ACHN (cell line): ENCODE measurements at places on chromosomes 4 and X.

GRCh38 chr4:37393321-37393720 is 148.8 kb downstream of the NWD2 start:
- no peak for DNase-seq

DNA sequence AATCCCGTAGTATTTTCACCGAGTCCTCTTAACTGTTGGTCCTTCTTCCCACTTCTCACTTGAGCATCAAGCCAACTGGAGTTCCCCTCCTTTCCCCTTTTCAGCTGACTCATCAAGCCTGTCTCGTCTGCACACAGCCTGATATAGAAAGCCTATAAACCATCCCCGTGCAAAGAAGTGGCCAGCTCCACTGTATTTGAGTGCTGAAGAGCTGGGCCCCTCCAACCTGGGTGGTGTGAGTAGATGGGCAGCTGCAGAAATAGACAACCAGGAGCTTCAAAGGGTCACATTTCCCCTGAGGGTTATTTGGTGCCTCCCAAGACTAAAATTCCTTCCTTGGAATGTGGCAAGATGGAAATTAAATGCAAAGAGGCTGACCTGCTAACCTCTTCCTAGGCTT is 199.7 kb downstream of the HS6ST2 start:
- DNase-seq: no peak

- no peak for DNase-seq
Observed at GRCh38 chr4:31016322-31017061, 296.3 kb downstream of the PCDH7 start.

GRCh38 chrX:100208076-100208475 is 202.0 kb downstream of the PCDH19 start:
- no peak for DNase-seq

DNA sequence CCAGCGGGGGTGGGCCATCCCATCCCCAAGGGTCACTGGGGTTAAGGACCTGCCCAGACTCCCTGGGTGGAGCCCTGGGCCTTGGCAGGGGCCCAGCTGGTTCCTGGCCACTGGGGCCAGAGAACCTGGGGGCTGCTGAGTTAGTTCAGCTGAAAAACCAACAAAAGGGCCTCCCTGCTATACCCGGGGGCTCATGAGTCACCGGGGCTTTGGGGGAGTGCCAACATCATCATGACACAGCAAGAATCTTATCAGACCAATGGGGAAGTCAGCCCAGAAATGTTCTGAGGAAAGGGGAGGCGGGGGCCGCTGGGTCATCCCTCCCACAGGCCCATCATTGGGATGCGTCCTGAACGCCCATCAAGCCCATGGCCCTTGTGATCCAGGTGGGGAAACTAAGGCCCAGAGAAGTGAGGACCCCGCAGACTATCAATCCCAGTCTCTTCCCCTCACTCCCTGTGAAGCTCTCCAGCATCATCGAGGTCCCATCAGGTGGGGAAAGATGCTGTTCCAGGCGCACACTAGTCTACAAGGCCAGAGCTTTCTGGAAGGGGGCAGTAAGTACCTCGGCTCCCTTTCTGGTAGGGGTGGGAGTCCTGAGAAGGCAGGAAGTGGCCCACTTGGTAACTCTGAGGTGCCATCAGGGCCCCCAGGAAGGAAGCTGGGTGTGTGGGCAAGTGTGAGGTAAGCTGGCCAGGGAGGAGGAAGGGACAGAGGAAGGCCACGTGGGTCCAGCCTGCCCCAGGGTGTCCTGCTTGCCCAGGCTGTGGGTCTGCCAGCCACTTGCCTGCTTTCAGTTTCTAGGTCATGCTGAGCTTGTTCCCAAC is 4.5 kb downstream of the G6PD start:
- DNase-seq: peak; percentile 73

DNA sequence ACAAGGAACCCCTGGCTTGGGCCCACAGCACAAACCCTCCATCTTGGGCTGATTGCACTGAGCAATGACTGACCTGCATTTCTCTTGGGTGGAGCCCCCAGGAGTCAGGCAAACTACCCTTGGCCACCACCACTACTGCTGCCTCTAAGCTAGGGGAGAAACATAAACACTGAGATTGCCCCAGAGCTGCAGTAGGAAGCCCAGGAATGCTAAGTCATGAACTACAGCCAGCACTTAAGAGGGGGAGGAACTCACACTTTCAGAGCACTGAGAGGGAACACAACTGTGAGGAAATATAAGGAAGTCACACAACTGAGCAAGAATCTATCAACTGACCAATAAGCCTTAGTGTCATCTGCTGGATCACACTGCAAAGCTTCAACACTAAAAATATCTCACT is 111.6 kb upstream of the PPP3CA start:
- DNase-seq: no peak

DNA sequence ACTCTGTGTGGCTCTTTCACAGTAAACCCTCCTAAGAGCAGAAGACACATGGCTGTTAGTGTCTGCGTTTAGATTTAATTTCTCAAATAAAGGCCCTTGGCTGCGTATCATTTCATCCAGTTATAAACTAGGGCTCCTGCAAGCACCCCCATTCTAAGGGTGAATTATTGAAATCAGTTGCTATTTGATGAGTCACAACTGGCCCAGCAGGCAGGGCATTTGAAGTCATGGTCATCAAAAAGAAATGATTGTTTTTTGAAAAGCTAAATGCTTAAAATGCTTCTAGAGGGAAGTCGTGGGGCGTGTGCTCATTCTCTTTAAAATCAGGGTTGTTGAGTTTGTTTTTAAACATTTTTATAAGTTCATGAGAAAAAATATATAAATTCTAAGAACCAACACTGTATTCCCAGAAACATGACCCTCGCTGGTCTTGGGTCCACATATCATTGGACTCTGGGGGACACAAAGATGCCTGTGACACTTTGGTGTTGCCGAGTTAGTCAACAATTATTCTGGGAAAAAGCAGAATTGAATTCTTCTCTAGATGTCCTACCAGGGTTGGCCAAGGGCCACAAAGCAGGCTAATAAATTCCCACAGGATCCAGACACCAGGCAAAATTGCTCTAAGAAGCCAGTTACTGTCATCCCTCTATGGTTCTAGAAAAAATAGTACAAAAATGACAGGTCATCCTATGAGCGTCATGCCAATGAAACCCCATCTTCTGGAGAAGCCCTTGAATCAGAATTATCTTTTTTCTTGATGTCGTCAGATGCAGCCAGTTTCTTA is 99.5 kb upstream of the MYOZ2 start:
- peak; percentile 8 for DNase-seq

- peak; percentile 40 for DNase-seq
Observed at GRCh38 chr4:108492816-108493595, 127.4 kb upstream of the RPL34 start.

DNA sequence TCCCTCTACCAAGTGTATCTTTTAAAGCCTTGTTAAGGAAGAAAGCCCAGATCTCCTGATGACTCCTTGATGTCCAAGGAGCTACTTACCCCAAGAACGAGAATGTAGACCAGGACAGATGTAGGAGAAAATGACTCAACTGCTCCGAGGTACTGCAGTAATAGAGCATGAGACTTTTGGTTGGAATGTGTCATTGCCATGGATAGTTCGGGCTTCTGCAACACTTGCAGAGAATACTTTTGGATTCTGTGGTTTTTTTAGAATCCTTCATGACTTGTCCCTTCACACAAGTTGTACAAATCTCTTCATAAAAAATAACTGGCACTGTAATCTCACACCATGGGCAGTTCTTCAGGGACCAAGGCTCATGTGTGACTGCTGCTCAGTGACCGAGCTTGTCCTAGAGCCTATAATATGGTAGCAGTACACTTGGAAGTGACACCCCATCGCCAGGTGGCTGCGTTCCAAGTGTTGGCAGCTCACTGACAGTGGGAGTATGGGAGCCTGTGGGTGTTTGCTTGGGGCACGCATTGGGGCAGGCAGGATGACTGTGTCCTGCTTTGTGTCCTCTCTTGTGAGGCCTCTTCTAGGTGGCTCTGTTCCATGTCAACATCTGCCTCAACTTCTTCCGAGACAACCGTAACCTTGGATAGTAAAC is 87.9 kb upstream of the WDR1 start:
- no peak for DNase-seq

- DNase-seq: no peak
Observed at GRCh38 chrX:31608638-31609037, 536.8 kb upstream of the FTHL17 start.

DNA sequence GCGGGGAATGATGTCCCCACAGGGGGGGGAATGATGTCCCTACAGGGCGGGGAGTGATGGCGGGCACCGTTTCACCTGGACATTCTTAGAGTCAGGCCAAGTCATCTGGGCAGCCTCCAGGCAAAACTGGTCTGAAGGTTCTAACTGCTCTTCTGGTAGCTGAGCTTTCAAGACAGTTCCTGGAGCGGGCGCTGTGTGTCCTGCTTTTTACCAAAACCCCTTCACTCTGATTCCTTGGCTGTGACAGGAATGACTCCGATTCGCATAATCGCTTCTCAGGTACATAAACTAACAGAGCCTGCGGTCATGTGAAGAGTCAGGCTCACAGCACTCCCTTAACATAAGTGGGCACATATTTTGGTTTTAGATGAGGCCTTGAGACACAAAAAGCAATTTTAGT is 836.0 kb downstream of the TRIML1 start:
- DNase-seq: no peak

DNA sequence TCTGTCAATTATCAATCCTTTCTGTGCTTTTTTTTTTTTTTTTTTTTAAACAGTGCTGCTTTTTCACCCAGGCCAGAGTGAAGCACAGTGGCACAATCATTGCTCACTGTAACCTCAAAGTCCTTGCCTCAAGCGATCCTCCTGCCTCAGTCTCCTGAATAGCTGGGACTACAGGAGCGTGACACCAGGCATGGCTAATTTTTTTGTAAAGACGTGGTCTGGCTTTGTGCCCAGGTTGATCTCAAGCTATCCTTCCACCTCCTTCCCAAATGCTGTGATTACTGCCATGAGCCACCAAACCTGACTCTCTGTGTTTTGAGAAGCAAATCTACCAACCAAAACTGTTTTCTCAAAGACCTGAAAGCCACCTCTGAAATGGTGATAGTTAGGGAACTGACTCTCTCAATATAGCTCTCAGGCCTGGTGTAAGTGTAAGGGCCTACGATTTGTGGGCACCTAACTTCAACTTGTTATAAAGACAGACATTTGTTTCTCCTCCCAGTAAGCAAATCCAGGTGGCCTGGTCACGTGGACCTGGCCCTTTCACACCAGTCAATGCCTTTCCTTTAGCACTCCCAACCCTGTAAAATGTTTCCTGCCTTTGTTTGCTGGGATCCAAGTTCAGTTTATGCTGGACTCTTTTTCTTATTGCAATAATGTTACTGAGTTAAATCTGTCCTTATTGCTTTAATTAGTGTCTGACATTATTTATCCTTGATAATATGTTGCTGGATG is 2015.9 kb downstream of the PCDH7 start:
- DNase-seq: no peak

GRCh38 chrX:30822068-30822681 is 66.9 kb downstream of the TAB3 start:
- DNase-seq: no peak

DNA sequence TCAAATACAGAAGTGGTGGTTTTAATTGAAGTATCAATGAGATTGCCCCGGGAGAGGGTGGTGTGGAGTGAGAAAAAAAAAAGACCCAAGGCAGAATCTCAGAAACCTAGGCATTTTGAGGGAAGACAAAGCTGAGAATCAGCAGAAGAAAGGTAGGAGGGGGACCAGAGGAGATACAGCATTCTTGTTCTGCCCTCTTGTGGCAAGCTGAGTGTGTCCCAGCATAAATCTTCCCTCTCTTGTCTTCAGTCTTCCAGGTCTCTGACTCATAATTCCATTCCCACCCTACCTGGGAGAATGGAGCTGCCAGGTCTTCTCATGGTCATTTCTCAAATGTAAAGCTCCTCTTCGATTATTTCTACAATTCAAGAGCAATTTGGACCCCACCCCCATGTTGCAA is 32.7 kb upstream of the MAGED1 start:
- peak; percentile 11 for DNase-seq

GRCh38 chrX:132651421-132652086 is 162.7 kb upstream of the MBNL3 start:
- no peak for DNase-seq

GRCh38 chr4:41427931-41428600 is 109.9 kb upstream of the LIMCH1 start:
- no peak for DNase-seq

- no peak for DNase-seq
Observed at GRCh38 chr4:11931266-11931820, 502.6 kb upstream of the HS3ST1 start.

- no peak for DNase-seq
Observed at GRCh38 chrX:21305799-21306336, 68.3 kb upstream of the CNKSR2 start.

- no peak for DNase-seq
Observed at GRCh38 chr4:117477925-117478324, 392.5 kb upstream of the TRAM1L1 start.

- DNase-seq: no peak
Observed at GRCh38 chr4:139817657-139818452, 152.2 kb downstream of the MGST2 start.

GRCh38 chr4:70802928-70803580 is 36.6 kb downstream of the GRSF1 start:
- no peak for DNase-seq

DNA sequence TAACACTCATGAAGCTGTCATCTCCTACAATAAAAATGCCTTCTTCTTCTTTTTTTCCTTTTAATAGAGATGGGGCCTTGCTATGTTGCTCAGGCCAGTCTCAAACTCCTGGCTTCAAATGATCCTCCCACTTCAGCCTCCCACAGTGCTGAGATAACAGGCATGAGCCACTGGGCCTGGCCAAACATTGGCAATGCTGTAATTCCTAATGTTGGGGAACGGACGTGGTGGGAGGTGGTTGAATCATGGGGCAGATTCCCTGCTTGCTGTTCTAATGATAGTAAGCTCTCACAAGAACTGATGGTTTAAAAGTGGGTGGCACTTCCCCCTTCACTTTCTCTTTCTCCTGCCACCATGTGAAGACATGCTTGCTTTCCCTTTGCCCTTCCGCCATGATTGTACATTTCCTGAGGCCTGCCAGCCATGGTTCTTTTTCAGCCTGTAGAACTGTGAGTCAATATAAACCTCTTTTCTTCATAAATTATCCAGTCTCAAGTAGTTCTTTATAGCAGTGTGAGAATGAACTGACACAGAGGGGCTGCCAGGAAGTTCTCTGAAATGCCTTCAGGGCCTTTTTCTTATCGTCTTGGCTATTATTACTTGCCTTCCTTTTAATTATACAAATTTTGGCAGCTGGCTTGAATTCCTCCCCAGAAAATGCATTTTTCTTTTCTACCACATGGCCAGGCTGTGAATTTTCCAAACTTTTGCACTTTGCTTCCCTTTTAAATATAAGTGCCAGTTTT is 93.0 kb downstream of the CENPC start:
- no peak for DNase-seq

DNA sequence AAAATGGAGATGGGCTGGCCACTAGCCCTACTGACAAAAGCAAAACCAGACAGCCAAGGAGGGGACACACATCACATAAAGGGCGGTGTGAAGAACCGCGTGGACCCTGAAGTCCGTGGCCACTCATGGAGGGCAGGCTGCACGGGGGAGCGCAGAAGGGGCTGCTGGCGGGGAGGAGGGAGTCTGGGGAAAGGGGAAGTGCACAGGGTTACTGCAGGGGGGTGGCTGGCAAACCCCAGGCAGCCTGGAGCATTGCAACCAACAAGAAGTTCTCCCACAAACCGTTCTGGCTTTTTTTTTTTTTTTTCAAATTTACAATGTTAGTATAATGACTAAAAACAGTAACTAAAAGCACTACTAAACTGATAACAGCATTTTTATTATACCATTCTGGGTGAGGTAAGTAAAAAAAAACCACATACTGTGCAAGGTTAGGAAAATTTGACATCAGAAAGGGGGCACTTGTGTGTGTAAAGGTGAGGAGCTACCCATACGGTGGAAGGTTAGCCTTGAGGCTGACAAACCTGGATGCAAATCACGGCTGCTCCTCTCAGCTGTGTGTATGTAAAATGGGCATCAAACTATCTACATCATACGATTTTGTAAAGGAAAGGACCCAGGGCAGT is 87.1 kb downstream of the TSPAN5 start:
- DNase-seq: no peak

GRCh38 chr4:87068583-87069021 is 133.8 kb downstream of the AFF1 start:
- no peak for DNase-seq
